ENCODE measurements at places on chromosomes 1 and 21.
A peak's percentile ranks its signal among the peaks of the same experiment; 100 is the strongest.

DNA sequence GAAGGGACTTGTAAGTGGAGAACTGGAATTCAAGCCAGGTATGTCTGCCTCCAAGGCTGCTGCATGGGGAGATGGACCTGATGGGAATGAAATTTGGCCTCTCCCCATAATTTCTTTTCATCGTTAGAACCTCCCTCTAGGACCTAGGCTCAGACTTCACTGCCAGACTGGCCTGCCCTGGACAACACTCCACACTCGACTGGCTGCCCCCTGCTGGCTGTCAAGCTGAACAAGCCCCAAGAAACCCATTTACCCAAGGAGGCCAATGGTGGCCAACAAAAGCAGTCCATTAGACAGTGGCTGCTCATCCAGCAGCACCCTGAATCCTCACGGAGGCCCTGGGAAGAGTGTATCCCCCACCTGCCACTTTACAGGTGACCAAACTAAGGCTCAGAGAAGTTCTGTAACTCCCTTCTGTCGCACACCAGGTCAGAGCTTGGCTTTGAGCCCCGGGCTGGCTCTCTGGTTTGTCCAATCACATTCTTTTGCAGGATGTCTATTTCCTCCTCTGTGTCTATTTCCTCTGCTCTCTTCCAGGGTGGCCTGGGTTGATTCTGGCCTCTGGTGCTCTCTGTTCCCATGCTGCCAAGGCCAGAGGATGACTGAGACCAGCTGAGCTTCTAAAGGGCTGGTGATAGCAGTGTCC is 3.8 kb downstream of the RNF186 start:
- no peak for DNase-seq

DNA sequence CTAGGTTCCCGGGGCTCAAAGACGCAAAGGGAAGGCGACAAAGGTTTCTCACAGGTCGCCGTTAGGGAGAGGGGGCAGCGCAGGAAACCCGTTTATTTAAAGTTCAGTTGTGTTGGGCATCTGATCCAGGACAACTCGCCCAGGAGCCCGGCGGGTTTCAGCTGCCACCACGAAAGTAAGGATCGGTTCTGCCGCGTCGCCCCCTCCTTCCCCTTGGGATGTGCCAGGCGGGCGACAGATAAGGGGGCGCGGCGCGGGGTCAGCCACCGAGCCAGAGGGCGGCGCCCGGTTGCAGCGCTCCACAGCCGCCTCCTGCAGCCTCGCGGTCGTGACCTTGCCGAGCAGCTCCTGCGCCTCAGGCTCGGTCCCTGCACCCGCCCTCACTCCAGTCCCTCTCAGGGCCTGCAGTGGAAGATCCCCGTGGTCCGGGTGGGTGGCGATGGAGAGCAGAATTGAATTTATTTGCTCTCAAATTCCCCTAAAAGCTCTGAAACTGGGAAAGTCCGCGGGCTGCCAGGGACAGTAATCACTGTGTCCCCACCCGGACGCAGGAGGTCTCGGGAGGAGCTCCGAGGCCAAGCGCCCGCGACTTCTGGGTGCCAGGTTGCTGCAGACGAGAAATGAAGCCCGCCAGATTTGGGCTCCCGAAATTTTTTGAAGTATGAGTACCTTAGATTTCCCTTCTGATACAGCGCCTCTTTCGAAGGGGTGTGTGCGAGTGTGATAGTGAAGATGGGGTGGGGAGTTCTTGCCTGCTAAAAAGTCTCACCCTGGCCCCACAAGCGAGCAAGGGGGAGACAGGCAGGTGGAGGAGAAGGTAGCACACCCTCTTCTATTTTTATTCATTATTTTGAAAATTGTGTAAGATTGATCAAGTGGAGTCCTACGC is 28.4 kb upstream of the NFIA start:
- peak; percentile 65 for DNase-seq

GRCh38 chr1:214665606-214666110 is 62.7 kb downstream of the CENPF start:
- no peak for DNase-seq

DNA sequence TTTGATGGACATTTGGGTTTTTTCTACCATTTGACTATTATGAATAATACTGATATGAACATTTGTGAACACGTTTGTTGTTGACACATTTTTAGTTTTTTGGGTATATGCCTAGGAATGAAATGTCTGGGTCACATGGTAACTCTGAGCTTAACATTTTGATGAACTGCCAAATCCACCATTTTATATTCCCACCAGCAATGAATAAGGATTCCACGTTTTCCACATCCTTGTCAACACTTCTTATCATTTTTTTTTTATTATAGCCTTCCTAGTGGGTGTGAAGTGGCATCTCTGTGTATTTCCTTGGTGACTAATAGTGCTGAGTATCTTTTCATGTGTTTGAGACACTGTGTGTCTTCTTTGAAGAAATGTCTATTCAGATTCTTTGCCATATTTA is 67.6 kb downstream of the RASAL2 start:
- DNase-seq = no peak

DNA sequence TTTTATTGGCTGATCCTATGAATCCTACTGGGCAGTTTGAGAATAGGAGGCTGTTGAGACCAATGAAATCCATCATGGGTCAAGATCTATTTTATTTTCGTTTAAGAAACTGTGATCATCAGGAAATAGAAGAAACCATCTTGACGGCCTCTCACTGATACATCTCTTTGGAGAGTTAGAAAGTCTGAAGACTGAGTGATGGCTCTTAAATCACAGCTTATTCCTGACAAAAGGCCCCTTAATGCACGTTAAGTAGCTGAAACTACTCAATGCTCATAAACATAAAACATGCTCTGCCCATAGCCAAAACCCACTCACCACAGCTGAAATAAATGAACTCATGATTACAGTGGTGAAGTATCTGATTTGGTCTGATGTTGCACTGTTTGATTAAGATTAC is 784.5 kb upstream of the NEGR1 start:
- DNase-seq = no peak

- no peak for DNase-seq
These were observed 1.6 kb downstream of the TCEA3 start for GRCh38 chr1:23422941-23423340.

- no peak for DNase-seq
These were observed 222.6 kb downstream of the COL24A1 start for GRCh38 chr1:85933961-85934360.

DNA sequence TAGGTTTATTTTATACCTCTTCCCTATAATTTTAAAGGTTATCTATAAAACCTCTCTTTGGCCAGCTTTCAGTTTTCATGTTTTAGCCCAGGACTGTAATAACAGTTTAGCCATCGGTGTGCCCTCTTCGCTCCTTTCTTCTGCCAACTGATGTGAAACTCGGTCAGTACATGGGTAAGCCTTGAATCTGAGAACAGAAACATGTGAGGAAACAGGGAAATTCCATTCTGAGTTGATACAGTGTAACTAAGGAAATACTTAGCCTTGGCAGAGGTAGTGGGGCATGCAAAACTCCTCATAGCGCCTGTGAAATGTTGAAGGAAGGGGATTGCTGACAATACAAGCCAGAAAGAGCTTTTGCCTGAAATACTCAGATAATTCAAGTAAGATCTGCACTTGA is 465.2 kb downstream of the NCAM2 start:
- DNase-seq = no peak

GRCh38 chr1:198179556-198179981 is 22.8 kb downstream of the NEK7 start:
- DNase-seq = no peak

DNA sequence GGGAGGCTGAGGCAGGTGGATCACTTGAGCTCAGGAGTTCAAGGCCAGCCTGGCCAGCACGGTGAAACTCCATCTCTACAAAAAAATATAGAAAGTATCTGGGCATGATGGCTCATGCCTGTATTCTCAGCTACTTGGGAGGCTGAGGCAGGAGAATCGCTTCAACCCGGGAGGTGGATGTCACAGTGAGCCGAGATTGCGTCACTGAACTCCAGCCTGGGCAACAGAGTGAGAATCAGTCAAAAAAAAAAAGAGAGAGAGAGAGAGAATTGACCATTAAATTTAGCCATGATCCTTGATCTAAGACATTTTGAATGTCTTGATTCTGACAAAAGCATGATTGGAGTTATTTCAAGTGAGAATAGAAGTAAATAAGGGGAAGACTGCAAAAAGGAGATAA is 19.1 kb downstream of the RBM11 start:
- no peak for DNase-seq

GRCh38 chr1:3828391-3828790 is 28.6 kb downstream of the CEP104 start:
- DNase-seq = no peak

- peak; percentile 35 for DNase-seq
These were observed 153.1 kb upstream of the RAB4A start for GRCh38 chr1:229117664-229118300.

DNA sequence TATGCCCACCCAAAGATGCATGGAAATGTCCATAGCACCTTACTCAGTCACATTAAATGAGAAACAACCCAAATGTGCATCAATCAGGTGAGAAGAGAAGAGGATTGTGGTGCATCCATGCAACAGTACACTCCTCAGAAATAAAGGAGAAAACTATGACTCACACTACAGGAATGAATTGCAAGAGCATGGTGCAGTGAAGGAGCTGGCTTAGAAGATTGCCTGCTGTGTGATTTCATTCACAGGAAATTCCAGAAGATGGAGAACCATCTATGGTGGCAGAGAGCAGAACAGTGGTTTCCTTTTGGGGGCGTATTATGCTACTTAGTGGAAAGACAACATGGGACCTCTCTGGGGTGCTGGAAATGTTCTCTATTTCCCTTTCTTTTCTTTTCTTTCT is 278.6 kb upstream of the AJAP1 start:
- no peak for DNase-seq

- DNase-seq = peak; percentile 78
These were observed at the start of gene ZFP69 for GRCh38 chr1:40476924-40477677. Gene ZFP69, plus strand, starts transcription at chr1:40477290. Its CDS starts 2,072 bp downstream, at chr1:40479362.

GRCh38 chr1:94070865-94071264 is 50.1 kb downstream of the ABCA4 start:
- no peak for DNase-seq

DNA sequence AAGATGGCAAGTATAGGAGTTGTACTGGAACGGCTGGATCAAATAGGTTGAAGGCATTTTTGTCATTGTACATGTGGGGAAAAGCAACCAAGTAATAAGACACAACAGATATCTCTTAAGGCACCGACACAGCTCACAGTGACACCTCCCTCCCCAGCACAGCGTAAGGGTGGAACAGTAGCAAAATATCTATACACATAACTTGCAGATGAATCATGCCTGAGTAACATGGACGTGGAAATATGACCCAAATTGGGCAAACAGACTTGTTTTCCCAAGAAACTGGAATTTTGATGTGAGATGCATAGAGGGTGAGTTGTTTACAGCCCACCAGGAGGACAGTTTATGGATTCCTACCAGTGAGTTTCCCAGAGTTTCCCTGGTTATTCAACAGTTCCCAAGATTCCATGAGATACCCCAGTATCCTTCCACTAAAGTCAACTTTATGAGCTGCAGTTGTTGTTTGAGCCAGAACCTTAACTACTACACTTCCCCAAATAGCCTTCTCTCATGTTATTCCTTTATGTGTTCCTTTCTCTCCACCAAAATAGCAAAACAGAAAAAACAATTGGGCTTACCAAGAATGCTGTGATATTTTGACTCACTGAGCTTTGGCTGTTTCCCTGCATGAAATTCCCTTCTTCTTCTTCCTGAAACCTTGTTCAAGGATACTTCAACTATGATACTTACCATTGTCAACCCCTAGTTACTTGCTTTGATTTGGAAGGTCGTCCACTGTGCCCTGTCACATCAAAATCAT is 7.1 kb upstream of the DR1 start:
- no peak for DNase-seq

- no peak for DNase-seq
These were observed 47.9 kb upstream of the VCAM1 start for GRCh38 chr1:100671601-100672000.

DNA sequence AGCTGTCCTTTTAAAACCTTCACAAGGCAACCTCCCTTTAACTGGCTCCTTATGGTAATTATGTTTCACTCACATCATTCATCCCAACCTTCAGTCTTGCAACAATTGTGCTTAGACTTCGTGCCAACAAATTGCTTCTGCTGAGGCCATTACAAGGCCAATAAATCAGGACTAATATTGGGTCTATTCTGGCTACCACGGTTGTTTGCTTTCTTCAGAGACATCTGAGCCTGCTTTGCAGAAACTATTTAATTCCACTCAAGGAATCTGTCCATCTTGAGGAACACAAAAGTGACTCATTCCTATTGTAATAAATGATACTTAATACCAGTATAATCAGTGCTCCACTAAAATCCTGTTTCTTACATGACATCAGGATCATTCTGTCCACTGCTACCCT is 2.6 kb upstream of the GSTM4 start:
- no peak for DNase-seq

DNA sequence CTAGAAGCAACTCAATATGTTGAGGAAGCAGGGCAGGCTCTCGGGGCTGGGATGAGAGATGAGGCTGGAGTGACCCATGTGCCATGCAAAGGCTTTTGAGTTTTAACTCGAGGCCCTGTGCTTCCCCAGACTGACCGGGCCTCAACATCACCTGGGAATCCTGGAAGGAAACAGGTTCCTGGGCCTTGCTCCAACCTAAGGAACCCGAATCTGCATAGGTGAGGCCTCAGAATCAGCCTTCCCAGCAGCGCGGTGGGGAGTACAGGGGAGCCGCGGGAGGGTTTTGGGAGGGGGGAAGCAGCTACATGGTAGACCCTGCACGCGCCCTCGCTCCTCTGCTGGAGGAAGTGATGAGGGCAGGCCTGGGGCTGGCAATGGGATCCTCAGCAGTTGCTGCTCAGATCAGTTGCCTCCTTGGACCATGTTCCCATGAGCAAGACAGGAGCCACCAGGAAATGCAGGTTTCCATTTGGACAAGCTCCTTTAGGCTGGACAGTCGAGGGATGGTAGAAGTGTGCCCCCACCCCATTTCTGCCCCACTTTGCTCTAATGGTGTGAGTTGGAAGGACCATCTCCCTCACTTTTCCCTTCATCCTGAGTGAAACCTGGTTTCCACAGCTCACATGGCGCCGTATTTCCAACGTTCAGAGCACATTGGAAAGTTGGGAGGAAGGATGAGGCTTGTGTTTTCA is 4.5 kb upstream of the KIAA1614 start:
- no peak for DNase-seq

DNA sequence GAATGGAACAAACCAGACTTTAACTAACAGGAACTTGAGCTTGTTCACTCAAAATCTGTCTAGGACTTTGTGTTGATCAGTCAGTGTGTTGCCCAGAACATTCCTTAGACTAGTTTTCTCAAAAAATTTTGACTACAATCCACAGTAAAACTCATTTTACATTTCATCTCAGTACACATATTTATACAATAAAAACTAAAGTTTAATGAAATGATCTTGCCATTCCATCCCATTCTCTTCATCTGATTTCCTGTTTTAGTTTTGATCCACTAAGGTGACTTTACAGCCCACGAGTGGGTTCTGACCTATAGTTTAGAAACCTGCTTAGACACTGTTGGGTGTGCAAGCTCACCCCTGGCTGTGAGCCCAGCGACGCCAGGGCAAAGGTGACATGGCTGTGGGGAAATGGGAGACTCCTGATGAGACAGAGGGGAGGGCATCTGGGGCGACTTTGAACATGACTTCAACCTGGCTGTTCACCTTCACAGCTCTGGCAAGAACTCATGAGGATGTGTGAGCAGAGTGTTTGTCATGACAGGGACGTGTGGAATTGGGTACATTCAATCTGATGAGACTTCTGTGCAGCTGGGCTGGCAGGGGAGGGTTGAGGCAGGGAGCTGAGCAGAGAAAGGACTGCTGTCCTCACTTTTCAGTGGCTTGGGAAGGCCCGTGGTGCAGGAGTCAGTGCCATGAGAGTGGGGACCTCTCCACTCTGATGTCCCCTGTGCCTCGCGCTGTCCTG is 40.6 kb downstream of the LHX4 start:
- no peak for DNase-seq

- DNase-seq = no peak
These were observed 53.3 kb downstream of the B3GALT5 start for GRCh38 chr21:39666026-39666425.

GRCh38 chr1:112702420-112703261 is 4.3 kb downstream of the RHOC start:
- no peak for DNase-seq
